Naive thymus-derived CD4-positive, alpha-beta T cell (primary cell): ENCODE measurements at places on chromosomes 6 and 20. TPM values are rescaled to one million over a fixed set of nuclear protein-coding genes. Genes with fewer than 3 reads are reported as not detected.

DNA sequence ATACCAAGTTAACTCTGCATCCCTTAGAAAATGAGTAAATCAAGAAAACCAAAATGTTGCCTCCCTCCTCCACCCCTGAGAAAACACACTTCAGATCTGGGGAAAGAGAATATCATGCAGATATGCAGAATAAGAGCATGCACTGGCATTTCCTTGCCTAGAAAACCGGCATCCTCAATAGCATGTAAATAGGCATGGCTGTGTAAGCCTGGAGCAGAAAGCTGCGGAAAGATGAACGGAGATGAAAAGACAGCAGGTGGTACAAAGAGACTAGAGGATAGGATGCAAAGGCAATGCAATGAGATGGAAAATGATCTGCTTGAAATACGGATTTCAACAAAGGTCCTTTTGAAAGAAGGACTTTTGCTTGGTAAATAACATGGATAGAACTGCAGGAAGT lies 10.3 kb upstream of the GGTLC1 start:
- DNase-seq = no peak

GRCh38 chr6:5250911-5251310 lies 9.8 kb downstream of the LYRM4 start:
- no peak for DNase-seq

Gene ESR1
- total RNA-seq = 2.8 TPM

- DNase-seq = no peak
Measured at GRCh38 chr6:70823651-70824050, 133.2 kb downstream of the B3GAT2 start.

Gene CASP8AP2
- total RNA-seq = 44.8 TPM

DNA sequence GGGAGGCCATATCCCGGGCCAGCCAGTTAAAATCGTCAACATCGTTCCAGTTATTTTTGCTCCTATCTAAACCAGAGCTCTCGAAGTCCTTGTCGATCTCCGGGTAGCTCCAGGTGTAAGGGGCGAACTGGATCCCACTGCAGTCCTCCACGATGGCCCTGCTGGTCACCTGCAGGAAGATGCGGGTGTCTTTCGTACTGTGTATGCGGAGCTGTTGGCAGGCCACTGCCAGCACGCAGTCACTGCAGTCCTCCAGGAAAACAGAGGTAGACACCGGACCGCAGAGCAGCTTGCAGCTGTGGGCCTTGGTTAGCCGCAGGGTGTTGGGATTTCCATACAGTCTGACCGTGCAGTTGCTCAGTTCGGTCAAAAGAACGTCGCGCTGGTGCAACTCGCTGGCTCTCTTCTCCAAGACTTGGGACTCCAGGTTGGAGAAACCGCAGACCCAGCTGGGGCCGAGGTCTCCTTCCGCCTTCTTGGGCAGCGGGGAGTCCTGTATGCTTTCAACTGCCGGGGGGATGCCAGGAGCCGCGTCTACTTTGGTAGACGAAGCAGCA lies 742 bp downstream of the TBCC start:
- DNase-seq = no peak

DNA sequence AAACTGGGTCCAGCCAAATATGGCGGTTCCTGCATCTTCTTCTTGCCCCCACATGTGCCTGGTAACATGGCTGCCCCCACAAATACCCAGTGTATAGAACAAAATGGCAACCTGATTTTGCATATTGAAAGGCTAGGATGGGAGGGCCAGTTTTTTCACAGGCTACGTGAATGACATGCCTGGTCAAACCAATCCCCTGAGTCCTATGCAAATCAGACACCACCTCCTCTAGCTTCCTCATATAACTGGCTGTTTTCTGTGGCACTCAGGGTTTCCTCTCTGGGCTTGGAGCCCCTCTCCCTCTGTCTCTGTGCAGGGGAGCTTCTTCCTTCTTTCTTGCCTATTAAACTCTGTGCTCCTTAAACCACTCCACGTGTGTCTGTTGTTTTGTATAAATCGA lies 372.1 kb downstream of the KIF16B start:
- DNase-seq = no peak

Gene DUSP15
- total RNA-seq = not detected
